ENCODE measurements at places on chromosomes 13 and 19.

- no peak for DNase-seq
These were observed 5.9 kb downstream of the NANOS3 start for GRCh38 chr19:13882836-13883235.

GRCh38 chr13:62583466-62583865 is 1167.8 kb upstream of the PCDH20 start:
- DNase-seq: no peak

- no peak for DNase-seq
These were observed 7.7 kb downstream of the ARHGAP45 start for GRCh38 chr19:1074544-1075283.

DNA sequence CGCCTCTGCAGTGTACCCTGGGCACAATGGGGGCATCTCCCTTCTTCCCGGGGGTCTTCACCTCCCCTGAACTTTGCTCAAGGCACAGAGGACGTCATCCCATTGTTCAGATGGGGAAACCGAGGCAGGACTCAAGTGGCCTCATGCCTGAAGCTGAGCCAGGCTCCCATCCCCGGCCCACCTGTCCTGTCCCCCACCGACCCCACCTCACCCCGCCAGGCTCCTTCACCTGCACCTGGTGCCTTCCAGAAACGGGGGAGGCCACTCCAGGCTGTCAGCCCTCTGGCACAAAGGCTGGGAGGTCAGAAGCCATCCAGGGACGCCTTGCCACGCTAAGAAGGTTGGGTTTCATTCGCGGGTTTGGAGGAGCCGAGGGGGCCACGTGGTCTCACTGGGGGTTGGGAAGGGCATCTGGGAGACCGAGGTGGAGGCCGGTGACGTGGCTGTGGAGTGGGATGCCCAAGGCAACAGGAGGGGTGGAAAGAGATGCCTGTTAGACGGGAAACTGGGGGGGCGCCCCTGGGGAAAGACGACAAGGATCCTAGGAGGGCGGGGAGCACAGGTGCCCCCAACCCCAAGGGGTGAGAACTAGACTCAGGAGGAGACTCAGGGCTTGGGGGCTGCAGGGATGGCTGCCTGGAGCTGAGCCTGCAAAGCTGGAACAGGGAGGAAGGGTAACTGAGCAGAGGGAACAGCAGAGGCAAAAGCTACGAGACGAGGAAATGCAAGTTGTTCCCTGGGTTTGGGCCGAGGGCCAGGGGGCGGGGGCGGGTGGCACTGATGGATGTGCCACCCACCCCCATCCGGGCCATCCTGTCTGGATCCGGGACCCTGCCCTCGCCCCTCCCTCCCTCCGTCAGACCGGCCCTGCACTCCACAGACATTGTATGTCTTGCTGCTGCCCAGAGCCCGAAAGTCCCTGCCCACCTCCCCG is 6.0 kb upstream of the TCF3 start:
- no peak for DNase-seq

All from vagina (tissue), 2 donors.